Urinary bladder (tissue), 4 donors: ENCODE measurements at places on chromosomes 13 and 19. TPM values are rescaled to one million over a fixed set of nuclear protein-coding genes. Genes with fewer than 3 reads are reported as not detected.

- no peak for DNase-seq
Observed at GRCh38 chr19:40413291-40413845, at the start of gene PRX. PRX (minus strand) TSS chr19:40413378; CDS start chr19:40407932, 5,446 bp downstream.

DNA sequence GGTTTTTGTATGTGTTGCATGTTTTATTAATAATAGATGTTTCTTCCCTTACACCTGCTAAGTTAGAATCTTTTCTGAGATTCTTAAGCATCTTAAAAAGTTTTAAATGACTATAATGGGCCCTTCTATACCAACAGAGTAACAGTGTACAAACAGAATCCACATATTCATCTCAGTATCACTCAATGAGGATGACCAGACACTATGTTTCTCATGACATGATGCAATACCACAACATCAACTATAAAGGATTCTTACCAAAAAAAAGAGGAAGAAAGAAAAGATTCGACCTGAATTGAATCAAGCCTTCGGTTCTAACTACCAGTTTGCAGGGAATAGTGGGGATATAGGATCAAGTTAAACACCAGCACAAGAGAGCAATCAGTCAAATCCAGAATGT, 56.5 kb downstream of the INTS6 start:
- DNase-seq = no peak

The ETHE1 gene
- 27.6 TPM for total RNA-seq

- DNase-seq = no peak
Observed at GRCh38 chr13:20156702-20157101, 4.2 kb downstream of the GJA3 start.

- no peak for DNase-seq
Observed at GRCh38 chr19:39133431-39134270, 8.1 kb downstream of the PAK4 start.
